ENCODE measurements at places on chromosomes 6 and 20.

- DNase-seq, result no peak
Observed at GRCh38 chr20:44629542-44629941, 22.0 kb downstream of the ADA start.

- no peak for DNase-seq
Observed at GRCh38 chr6:189676-190075, 102.6 kb upstream of the DUSP22 start.

GRCh38 chr6:141048451-141048850, 1084.3 kb upstream of the GJE1 start:
- DNase-seq, result no peak

- DNase-seq, result no peak
Observed at GRCh38 chr20:31430568-31431115, 9.8 kb upstream of the DEFB123 start.

DNA sequence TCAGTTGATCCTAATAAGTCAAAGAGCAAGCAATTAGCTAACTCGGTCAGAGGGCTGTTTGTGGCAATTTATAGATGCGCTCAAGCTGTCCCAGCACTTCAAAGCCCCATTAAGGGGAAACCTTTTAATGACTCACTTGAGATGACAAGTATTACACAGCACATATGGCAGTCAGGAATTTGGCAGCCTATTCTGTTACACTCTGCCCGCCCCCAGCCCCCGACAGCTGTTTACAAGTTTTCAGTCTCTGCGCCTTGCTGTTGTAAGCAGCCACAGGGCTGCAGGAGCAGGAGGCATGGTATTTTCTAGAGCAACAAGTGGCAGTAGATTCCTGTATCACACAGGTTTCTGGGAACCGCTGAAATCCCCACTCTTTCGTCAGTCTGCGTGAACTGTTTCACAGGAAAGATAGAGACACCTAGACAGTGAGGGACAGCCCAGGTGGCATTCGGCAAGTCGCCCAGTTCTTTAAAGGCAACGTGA, 263.0 kb downstream of the FOXC1 start:
- DNase-seq, result no peak

DNA sequence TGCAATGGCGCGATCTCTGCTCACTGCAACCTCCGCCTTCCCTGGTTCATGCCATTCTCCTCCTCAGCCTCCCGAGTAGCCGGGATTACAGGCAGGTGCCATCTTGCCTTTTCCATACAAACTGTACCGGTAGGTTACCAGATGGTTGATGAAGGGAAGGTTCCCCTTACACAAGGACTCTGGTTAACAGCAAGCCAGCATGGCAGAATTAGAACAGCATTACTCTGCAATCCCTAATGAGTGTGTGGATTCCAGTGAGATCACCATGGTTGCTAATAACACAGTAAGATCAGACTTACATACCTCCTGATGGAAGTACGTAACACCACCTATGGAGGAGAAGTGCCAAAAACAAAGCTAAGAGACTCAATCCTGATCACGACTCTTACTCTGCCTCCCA, 51.7 kb downstream of the TTI1 start:
- no peak for DNase-seq

GRCh38 chr6:117449549-117450439, 24.1 kb upstream of the ROS1 start:
- peak; percentile 65 for DNase-seq

DNA sequence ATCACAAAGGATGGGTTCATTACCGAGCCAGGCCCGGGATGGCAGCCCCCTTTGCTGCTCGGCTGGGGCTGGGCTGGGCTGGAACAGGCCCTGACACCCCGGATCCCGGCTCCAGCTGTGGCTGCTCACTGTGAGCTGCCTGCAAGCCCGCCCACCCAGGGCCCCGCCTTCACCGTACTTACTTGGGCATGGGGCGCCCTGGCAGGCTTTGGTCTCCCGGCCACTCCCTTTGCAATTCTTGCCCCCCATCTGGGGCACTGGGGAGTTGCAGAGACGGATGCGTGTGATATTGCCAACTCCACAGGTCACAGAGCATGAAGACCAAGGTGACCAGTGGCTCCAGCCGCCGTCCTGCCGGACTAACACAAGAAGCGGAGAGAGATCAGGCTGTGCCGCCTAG, 16.7 kb downstream of the THBS2 start:
- no peak for DNase-seq

DNA sequence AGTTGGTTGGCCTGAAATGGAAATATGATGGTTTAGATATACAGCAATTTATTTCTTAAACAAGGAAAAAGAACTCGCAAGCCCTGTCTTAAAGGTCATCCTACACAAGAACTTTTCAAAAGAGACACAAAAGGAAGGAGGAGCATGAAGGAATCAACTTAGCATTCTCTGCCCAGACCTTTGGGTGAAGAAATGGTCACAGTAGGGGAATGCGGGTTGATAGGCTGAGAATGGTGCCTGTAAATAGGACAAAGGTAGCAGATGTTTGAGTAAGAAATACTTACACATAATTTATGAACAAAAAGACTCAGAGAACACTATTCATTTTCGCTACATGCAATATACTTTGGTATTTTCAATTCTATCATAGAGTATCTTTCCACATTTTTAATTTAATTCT, 15.0 kb downstream of the ADGRF5 start:
- no peak for DNase-seq

DNA sequence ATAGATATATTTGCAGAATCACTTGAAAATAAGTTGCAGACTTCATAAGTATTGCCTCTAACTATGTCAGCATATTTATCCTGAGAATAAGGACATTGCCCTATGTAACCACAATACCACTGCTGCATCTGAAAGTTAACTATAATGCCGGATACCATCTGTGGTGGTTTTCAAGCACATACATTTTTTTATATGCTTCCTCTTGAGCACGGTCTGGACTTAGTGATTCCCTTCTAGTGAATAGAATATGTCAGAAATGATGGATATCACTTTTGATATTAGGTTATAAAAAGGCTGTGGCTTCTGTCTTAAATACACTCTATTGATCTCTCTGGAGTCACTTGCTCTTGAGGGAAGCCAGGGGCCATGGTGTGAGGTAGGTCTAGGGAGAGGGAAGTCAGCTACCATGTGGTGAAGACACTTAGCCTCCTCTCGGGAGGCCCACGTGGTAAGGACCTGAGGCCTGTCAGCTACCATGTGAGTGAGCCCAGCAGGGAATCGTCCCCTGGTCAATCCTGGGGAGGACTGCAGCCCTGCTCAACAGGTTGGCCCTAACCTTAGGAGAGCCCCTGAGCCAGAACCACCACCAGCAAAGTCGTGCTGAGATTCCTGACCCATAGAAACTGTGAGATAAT, 57.5 kb downstream of the CCDC170 start:
- no peak for DNase-seq

DNA sequence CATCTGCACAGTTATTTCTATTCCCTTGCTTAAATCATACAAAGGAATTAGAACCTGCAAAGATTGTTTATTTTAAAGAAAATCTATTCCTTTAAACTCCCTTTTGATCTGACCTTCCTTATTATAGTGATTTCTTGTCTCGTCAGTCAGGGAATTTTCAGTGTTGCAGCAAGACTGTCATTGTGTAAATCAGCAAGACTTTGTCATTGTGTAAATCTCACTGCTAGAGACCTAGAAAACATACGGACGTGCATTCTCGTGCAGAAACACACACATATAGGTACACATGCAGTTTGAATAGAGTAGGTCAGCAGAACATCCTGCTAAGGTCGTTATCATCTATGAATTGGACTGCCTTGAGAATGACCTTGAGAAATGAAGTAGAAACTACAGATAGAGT, 6.2 kb upstream of the SGK1 start:
- no peak for DNase-seq

DNA sequence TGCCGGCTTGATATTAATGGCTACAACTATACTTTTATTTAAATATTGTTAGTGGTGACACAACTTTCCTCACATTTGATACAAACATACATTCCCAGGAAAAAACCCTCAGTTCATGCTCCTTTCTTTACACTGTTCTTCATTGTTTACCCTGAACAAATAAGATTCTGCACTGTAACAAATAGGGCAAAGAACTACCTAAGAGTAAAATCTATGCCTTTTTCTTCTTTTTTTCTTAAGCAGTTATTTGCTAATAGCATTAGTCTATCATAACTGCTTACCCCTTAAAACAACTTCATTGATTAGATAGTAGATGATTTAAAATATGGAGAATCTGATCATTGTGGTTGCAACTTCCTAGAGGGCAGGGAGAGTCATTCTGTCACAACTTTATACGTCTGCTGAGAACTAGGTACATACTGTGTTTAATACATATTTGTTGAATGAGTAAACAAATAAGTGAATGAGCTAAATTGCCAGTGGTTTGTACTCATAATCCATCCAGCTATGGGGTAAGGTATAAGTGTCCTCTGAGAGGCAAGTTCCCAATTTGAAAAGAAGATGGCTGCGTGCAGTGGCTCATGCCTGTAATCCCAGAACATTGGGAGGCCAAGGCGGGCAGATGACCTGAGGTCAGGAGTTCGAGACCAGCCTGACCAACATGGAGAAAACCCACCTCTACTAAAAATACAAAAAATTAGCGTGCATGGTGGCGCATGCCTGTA, 161.0 kb downstream of the CDK19 start:
- DNase-seq, result no peak

- no peak for DNase-seq
Observed at GRCh38 chr6:166729658-166730057, 102.6 kb upstream of the RPS6KA2 start.

- DNase-seq, result peak; percentile 97
Observed at GRCh38 chr20:10131732-10132345, 86.8 kb upstream of the SNAP25 start.

DNA sequence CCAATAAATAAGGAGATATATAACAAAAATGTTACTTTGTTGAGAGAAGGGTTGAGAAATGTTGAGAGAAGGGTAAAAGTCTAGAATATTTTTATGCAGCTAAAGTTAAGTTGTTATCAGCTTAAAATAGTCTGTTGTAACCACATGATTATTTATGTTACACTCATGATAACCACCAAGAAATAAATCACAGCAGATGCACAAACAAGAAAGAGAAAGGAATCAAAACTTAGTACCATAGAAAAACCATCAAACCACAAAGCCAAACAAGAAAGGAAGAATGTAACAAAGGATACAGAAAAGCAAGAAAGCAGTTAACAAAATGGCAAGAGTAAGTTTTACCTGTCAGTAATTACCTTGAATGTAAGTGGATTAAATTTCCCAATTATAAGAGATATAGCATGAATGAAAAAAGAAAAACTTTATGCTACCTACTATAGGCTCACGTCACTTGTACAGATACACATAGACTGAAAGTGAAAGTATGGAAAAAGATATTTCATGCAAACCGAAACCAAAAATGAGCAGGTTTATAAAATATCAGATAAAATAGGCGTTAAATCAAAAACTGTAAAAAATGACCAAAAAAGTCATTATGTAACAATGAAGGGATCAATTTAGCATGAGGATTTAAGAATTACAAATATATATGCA, 93.6 kb downstream of the STXBP5 start:
- DNase-seq, result no peak

Data from cerebellar cortex (tissue), 1 donor.